Activated T-helper 1 cell treated with anti-CD3 and anti-CD28 coated beads, Interleukin-12 subunit alpha, Interleukin-12 subunit beta, Interleukin-2, Interleukin-4 antibody, amounts not matched to agents 30 ng/mL and 10 ng/mL and 1 ng/mL, durations not matched to agents 14 hours and 24 hours and 36 hours (primary cell): ENCODE measurements at places on chromosomes 11 and 22. TPM values are rescaled to one million over a fixed set of nuclear protein-coding genes. Genes with fewer than 3 reads are reported as not detected.

RASL10A gene
- total RNA-seq = 0.15 and 0.65 TPM in 2 replicates

OR52I1 gene
- not detected in 2 replicates for total RNA-seq

RASSF10 gene
- total RNA-seq = not detected in 2 replicates

PDE2A gene
- total RNA-seq = 0.57 and 0.64 TPM in 2 replicates

CWC15 gene
- total RNA-seq = 97.7 and 101 TPM in 2 replicates

TRPM5 gene
- total RNA-seq = not detected in 2 replicates

TMEM121B gene
- total RNA-seq = 0.20 and 0.23 TPM in 2 replicates

GGTLC3 gene
- total RNA-seq = not detected in 2 replicates

RASD2 gene
- not detected in 2 replicates for total RNA-seq

OR8D4 gene
- total RNA-seq = not detected in 2 replicates

SCGB1D1 gene
- total RNA-seq = not detected in 2 replicates

WBP2NL gene
- total RNA-seq = 1.5 and 2.3 TPM in 2 replicates

F2 gene
- not detected in 2 replicates for total RNA-seq

MUC5B gene
- total RNA-seq = not detected in 2 replicates

CCDC116 gene
- 0.54 and 0.73 TPM in 2 replicates for total RNA-seq

KRTAP5-5 gene
- total RNA-seq = not detected in 2 replicates

OR4A15 gene
- total RNA-seq = not detected in 2 replicates

CENPM gene
- total RNA-seq = 82.0 and 84.6 TPM in 2 replicates

CDCA5 gene
- 91.8 and 92.5 TPM in 2 replicates for total RNA-seq

CADM1 gene
- total RNA-seq = not detected in 2 replicates

MS4A6A gene
- not detected in 2 replicates for total RNA-seq

SHANK2 gene
- total RNA-seq = not detected in 2 replicates
